Stimulated activated CD4-positive, alpha-beta T cell treated with anti-CD3 and anti-CD28 coated beads, Interleukin-1b, Interleukin-23, amount 100 ng/mL, for 24 hours (primary cell): ENCODE measurements at places on chromosomes 2 and 18.

- DNase-seq = no peak
Observed at GRCh38 chr2:237693291-237693994, 66.1 kb downstream of the LRRFIP1 start.

DNA sequence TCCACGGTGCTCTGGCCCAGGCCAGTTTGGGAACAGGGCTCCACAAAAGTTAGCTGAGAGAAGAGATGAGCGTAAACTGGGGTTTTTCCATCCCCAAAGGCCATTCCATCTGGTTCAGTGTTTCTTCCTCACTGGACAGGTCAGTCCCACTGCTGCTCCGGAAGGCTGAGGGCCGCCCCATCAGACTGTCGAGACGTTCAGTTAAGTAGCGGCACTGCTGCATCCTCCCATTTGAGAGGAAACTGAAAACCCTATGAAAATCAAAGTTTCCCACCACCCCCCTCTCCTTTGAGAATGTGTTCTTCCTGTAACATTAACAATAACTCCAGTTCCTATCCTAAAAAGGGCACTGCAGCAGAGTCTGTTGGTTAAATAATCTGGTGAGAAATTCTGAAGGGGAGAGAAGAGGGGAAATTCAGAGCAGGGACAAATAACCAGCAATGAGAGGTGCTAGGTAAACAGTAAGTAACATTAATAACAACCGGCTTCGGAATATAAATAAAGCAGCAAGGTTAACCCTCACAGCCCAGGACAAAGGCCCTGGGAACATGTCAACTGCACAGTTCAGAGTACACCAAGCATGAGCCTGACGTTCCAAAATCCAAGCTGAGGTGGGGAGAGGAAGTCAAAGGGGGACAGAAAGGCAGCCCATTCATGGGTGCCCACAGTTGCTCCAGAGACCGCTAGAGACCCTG is 55.4 kb downstream of the UXS1 start:
- DNase-seq = no peak

GRCh38 chr18:60502591-60502990 is 130.0 kb upstream of the MC4R start:
- DNase-seq = no peak

GRCh38 chr2:104043864-104044263 is 810.1 kb upstream of the POU3F3 start:
- DNase-seq = no peak

DNA sequence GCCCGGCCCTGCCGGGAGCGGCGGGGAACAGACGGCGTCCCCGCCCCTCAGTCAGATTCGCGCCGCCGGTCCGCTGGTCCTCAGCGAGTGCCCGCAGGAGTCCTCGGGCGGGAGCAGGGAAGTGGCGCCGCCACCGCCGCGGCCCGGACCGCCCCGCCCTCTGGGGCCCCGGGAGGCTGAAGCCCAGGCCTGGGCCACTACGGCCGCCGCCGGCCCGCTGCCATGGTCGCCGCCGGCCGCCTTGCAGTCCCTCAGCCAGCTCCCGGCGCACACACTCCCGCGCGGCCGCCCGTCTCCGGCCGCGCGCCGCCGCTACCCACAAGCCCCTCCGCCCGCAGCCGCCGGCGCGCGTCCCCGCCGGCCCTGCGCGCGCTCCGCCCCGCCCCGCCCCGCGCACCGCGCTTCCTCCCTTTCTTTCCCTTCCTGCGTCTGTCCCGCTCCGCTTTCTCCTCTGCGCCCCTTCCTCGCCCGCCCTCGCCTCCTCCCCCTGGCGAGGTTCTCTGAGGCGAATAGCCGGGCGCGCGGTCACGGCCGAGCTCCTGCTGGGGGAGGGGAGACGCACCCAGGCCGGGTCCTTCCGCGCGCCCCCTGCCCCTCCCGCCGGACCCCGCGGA is at the start of gene ROCK2:
TSS of gene ROCK2 (minus strand) at position 295 of the 614 bp plus-strand sequence. CDS start 500 bp downstream, outside the sequence.
- peak; percentile 58 for DNase-seq

DNA sequence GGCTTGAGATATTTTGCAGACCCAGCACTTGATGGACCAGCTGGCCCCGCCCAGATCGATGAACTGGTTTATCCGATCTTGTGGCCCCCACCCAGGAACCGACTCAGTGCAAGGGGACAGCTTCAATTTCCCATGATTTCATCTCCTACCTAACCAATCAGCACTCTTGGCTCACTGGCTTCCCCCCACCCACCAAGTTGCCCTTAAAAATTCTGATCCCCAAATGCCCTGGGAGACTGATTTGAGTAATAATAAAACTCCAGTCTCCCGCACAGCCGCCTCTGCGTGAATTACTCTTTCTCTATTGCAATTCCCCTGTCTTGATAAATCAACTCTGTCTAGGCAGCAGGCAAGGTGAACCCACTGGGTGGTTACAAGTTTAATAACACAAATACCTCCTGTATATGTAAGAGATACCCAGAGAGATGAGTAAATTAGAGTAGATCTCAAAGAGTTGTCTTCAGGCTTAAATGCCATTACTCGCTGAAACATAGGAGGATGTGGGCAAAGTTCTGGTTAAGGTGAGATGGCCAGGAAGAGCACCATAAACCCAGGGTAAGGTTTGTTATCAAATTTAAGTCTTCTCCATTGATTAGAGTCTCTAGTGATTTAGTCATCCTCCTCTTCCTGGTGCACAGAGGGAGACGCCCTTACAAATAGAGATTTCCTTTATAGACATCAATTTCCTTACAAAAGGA is 222.8 kb downstream of the ARL4C start:
- no peak for DNase-seq

DNA sequence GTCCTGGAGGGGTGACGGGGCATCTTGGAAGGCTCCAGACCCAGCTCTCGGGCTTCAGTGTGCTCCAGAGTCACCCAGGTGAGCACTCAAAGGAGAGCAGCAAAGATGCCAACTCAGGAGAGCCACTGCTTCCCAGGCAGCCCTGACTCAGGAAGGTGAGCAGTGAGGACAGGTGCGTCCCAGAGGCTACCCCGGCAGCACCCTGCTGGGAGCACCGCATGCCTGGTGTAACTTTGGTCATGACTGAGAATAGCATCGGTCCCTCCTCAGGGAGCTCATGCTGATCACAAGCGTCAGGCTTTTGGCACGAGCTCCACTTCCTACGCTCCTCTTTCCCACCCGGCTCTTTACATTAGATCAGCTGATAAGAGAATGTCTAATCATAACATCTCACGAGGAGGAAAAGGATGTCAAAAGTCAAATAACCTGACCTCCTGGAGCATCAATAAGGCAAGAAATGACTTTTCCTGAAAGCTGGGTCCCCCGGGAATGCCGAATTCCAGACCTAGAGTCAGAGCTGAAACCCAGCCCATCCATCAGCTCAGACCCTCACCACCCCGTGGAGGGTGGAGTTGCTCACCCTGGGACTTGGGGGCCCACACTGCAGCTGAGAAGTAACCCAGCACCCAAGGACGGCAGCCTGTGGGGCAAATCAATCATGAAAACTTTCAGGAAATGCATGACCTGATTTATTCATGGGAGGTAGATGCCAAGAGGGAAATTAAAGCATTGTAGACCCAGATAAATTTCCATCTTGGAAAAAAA is 248.8 kb downstream of the ACKR3 start:
- no peak for DNase-seq

DNA sequence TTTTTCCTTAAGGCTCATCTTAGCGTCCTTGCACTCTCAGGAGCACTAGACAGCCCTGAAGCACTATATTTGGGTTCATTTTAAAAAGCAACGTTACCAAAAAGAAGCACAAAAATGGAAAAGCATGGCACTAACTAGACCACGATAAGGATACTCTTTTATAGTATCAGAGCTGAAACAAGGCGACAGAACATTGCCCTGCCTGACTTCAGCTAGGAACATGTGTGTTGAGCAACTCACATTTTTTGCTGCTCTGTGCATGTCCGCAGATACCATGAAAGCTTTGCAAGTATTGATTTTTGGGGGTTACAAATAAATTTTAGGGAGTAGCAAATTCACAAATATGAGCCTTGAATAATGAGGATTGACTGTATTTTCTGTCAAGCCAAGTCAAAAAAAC is 332.0 kb downstream of the PTPRM start:
- DNase-seq = no peak

- no peak for DNase-seq
Observed at GRCh38 chr2:24620936-24621335, 129.9 kb downstream of the NCOA1 start.

- DNase-seq = no peak
Observed at GRCh38 chr18:49013291-49013691, 62.5 kb upstream of the SMAD7 start.

GRCh38 chr2:84302513-84303412 is 156.3 kb downstream of the SUCLG1 start:
- no peak for DNase-seq

- DNase-seq = no peak
Observed at GRCh38 chr18:50131591-50131990, 63.4 kb downstream of the MYO5B start.

DNA sequence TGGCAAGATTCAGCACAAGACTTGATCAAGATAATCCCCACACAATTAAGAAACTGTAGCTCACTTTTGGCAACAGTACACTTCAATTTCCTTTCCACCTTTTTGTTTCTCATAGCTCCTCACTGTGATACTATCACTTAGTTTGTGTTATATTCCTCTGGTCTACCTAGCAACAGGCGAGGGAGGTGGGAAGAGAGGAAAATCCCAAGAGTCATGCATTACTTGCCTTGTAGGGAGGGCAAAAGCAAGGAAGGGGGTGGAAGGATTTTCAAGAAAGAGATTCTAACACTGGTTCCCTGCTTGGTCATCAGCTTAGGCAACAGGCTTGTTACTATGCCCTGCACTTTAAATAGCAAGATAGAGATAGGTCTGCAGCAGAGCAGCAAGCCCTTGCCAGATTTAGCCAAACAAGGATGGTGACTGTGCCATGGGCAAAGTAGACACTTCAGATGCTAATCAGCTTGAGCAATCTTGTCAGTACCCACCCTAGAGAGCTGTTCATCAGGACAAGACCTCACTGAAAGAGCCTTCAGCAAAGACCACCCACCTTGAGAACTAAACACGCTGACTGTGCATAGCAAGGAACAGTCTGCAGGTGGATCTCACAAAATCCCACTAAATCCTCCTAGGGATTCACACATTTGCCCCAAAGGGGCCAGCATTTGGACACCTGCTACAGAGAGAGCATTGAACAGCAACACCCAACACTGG is 134.6 kb downstream of the MBD2 start:
- DNase-seq = no peak

DNA sequence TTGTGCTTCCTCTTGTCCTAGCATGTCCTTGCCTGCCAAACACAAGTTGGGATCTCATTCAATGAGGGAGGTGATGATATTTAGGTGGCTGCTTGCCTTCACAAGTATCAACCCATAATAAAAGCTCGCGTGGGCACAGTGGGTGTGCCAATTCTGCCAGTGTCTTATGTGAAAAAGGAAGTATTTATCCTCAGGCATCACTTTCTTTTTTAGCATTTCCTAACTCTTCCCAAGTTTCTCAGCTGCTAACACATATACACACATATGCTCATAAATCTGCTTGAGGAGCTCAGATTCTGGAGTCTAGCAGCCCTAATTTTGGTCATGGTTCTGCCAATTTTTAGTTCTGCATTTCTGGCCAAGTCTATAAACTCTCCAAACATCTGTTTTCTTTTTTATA is 319.5 kb upstream of the HNMT start:
- no peak for DNase-seq

GRCh38 chr18:2360861-2361260 is 210.4 kb downstream of the METTL4 start:
- no peak for DNase-seq

- no peak for DNase-seq
Observed at GRCh38 chr2:51291762-51292551, 260.0 kb upstream of the NRXN1 start.

GRCh38 chr2:149037851-149038250 is 648 bp upstream of the LYPD6B start:
- no peak for DNase-seq

- DNase-seq = no peak
Observed at GRCh38 chr18:78169174-78169864, 810.3 kb upstream of the SALL3 start.

GRCh38 chr18:47313901-47314300 is 62.4 kb upstream of the SKOR2 start:
- DNase-seq = no peak

DNA sequence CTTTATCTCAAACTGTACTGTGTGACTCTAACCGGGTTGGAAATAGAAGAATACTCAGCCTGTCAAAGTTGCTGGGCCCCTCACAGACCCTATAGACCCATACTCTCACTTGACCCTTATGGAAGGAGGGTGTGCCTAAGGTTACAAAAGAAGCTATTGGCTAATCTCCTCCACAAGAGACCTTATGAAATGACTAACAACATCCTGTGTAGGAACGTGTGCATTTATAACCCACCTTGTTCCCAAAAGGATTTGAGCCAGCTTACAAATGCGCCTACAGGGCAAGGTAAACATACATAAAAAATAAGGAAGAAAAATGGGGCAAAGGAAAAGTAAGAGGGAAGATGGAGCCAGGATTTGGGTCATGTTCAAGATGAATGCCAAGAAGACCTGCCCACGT is 225.4 kb upstream of the SMAD2 start:
- no peak for DNase-seq

- DNase-seq = no peak
Observed at GRCh38 chr2:102141970-102142828, at the start of gene IL1R1. TSS of gene IL1R1 (plus strand) at chr2:102142746. CDS start at chr2:102157725, 14,979 bp downstream.

DNA sequence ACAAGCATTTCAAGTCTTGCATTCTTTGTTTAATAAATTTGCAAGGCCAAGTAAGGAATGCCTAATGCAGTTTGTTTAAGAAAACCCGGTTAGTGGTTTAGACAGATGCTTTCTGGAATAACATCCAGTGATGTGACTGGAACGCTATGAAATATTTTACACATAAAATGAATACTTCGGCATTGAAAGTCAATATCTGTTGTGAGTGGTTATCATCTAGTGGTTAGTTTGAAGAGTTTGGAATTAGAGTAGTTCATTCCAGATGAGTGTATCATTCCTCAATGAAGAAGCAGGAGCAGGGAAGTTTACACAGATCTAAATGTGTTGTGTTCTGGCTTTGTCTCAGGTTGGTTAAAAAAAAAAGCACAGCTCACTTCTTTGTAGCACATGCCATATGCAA is 608.0 kb upstream of the PIK3C3 start:
- no peak for DNase-seq

DNA sequence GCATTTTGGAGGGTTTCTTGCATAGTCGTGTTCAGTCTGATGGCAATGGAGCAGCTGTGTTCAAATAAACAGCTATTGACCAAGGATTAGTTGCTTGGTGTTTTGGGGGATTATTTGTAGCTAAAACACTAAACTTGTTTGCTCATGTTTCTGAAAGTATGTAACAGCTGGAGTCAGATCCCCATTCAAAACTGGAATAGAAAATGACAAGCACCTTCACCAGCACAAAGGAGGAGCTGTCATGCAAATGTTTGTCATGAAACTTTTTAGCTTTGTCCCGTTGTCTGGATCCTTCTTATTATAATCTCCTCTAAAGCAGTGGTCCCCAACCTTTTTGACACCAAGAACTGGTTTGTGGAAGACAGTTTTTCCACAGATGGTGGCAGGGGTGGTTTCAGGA is 96.9 kb upstream of the ZNF236 start:
- no peak for DNase-seq

DNA sequence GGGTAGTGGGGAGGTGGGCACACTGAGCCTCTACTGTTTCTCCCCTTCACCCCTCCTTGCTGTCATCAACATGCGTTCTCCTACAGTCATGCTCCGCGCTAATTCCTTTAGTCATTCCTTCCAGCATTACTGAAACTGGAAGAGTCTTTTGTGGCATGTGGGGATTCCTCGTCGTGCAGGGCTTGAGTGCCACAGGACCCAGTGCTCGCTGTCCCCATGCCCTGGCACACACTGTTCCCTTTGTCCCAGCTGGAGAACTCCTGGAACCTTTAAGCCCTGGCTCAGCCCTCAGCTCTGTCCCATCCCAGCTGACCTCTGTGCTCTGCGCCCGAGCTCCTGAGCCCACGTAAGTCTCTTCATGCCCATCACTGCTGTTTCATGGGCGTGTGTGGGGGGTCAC is 42.1 kb downstream of the ODC1 start:
- DNase-seq = no peak

- no peak for DNase-seq
Observed at GRCh38 chr2:197442857-197443256, 8.0 kb upstream of the SF3B1 start.
